ENCODE measurements at places on chromosomes 11 and 22.

DNA sequence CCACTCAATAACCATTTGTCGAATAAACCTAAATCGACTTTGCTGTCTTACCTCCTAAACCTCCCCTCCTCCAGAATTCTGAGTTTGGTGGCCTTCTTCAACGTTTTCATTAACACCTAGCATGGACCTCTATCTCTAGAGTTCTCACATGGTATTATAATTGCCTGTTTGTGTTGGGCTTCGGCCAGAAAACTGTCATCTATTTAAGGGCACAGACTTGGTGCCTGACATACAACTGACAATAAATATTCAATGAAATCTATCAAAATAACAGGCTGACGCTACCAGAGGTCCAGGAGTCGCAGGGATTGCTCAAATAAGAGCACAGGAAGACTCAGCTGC lies 687 bp downstream of the ALKBH8 start:
- no peak for DNase-seq

DNA sequence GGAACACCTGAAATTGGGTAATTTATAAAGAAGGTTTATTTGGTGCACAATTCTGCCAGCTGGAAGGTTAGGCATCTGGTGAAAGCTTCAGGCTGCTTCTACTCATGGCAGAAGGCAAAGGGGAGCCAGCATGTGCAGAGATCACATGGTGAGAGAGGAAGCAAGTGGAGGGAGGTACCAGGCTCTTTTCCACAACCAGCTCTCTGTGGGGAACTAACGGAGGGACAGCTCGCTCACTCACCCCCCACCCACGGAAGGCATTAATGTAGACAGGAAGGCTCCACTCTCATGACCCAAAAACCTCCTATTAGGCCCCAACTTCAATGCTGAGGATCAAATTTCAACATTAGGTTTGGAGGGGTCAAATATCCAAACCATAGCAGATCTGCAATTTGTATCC lies 75.6 kb upstream of the ARHGAP32 start:
- no peak for DNase-seq

DNA sequence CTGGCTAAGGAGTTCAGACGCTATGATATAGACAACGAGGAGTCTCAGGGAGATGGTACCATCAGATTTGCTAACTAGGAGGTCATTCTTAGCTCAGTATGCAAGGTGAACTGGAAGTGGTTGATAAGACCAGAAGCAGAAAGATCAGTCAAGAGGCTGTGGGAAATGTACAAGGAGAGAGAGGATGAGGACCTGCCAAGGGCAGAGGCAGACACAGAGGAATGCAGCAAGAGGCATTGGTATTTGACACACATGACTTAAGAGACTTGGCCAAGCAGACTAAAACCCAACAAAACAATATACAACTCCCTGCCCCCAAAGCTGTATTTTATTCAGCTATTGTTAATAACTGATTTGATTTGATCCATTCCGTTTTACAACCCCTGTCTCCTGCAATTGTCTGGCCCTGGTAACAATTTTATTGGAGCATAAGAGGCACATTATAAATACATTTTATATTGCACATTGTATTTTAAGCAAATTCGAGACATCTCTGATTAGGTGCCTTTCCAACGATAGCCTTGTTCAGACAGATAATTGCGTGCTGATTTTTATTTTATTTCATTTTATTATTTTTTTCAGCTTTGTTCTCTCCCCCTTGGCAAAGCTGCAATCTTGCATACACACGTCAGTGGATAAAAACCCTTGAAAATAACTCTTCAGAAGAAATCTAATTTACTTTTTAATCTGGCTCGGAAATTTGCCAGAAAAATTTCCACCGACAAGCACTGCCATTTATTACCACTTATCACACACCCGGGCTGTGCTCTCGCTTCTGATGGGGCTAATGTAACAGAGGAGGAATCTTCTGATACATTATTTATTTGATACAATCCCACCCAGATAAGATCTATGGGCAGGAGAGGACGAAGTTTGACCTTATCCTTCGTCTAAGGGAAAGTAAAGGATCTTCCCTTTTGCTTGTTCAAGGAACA lies 237.8 kb downstream of the NXPE2 start:
- no peak for DNase-seq

GRCh38 chr11:73431396-73431795 lies 55.2 kb downstream of the RELT start:
- no peak for DNase-seq

- no peak for DNase-seq
Observed at GRCh38 chr11:29844701-29845379, 172.0 kb downstream of the KCNA4 start.

DNA sequence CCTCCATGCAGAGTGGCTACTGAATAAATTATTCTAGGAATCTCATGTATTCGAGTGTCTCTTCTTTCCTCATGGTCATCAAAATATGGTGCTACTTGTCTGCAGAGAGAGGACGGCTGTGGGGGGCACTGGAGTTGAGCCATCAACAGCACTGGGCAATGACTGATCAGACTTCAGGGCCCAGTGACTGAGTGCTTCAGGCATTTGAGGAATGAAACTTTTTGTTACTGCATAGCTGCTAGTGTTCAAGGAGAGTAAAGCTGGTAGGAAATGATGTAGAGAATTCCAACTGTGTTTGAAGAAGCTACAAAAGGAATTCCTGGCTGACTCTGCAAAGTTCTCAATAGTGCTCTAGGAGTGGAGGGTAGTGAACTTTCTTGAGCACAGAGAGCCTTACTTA lies 277.7 kb downstream of the CADM1 start:
- no peak for DNase-seq

DNA sequence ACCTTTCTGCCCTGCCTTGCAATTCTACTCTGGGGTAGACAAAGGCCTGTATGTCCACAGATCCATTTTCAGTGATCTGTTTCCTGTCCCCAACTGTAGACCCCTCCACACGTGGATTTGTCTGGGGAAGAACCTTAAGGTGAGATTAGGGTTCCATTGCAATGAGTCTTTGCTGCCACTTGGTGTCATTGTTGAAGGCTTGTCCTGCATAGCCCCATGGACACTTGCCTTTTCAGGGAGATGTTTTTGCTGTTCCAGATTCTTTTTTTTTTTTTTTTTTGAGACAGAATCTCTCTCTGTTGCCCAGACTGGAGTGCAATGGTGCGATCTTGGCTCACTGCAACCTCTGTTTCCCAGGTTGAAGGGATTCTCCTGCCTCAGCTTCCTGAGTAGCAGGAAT lies 21.8 kb downstream of the SERPING1 start:
- DNase-seq = no peak

DNA sequence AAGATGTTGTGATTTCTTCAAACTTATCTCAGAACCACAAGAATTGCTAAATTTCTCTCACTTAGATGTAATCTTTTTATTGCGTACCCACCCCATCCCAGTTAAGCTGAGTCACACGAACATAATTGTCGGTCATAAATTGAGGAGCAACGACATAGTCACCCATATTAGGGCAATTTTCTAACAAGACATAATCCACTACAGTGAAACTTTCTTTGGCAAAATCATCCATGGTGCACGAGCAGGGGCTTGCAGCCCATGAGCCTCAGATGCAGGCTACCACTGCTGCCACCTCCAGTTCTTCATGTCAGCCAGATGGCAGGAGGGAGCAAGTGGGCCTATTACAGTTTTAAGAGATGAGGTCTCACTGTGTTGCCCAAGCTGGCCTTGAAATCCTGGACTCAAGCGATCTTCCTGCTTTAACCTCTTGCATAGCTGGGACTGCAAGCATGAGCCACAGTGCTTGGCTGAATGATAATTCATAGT lies 70.3 kb upstream of the GRK2 start:
- peak; percentile 80 for DNase-seq

Data from fibroblast of the aortic adventitia (primary cell).